ENCODE measurements at places on chromosomes 4 and X.

DNA sequence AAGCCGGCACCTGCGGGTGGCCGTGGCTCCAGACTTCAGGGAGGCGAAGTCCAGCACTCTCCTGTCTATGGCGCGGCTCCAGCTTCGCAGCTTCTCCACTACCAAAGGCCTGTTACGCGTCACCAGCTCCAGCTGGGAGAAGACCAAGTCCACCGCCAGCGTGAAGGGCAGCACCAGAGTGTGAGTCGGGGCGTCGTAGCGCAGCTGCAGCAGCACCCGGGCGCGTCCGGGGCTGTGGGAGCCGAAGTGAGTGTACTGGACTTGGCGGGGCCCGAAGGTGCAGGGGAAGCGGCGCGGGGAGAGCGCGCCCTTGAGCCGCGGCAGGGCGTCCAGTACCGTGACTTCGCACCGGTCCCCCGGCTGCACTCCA lies 444 bp downstream of the FREM3 start:
- no peaks in the 10 kb centered on the region for H3K4me1 ChIP-seq
- peak overlapping the region; percentile 45 for H3K4me3 ChIP-seq
- no peak for DNase-seq

DNA sequence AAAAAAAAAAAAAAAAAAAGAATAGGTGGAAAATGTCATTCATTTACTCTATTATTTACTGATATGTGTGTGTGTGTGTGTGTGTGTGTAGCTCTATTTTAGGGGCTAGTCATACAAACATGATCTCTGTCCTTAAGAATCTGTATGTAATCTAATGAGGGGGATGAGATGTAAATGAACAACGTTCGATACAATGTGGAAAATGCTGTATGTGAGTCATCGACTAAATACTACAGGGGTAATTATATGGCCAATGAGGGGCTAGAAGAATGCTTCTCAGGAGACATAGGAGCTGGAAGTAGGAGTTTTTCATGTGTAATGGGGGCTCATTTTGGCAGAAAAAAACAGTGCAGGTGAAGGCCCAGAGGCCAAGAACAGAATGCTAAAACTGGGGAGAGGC lies 41.9 kb downstream of the LEF1 start:
- H3K27me3 ChIP-seq, result peaks cover 30% of the 10 kb centered on the region
- H3K36me3 ChIP-seq, result peaks cover 7% of the 10 kb centered on the region
- no peak overlapping the region for H3K4me3 ChIP-seq
- H3K27ac ChIP-seq, result no peak overlapping the region
- H3K4me1 ChIP-seq, result no peaks in the 10 kb centered on the region

DNA sequence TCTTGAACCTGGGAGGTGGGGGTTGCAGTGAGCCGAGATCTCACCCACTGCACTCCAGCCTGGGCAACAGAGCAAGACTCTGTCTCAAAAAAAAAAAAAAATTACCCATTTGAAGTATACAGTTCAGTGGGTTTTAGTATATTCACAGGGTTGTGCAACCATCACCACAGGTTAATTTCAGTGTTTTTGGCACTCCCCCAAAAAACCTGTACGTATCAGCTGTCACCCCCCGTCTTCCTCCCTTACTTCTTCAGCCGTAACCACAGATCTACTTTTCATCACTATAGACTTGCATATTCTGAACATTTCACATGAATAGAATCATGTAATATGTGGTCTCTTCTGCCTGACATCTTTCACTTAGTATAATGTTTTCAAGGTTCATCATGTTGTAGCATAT lies 11.7 kb upstream of the PTTG2 start:
- peaks cover 25% of the 10 kb centered on the region for H3K4me1 ChIP-seq
- H3K27ac ChIP-seq, result no peak overlapping the region
- H3K4me3 ChIP-seq, result no peak overlapping the region

DNA sequence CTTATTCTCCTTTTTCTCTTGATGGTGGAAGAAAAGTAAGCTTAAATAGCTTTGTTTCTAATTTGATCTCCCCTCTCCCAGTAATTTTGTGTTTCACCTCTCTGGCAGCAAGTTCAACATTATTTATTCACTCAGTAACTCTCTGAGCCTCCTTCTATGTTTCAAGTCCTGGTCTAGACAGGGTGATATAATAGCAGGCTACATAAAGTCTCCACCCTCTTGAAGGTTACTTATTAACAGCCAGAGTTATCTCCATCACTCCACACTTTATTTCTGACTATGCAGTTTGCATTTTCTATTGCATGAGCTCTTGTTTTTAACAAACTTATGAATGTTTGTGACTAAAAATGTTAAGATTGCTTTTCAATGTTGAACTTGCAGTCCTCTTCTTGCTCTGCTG lies 17.8 kb upstream of the ANOS1 start:
- H3K36me3 ChIP-seq, result peaks cover 3% of the 10 kb centered on the region
- H3K27ac ChIP-seq, result no peak overlapping the region
- no peak overlapping the region for H3K4me3 ChIP-seq
- H3K4me1 ChIP-seq, result no peaks in the 10 kb centered on the region
- peaks cover 20% of the 10 kb centered on the region for H3K27me3 ChIP-seq
- DNase-seq, result no peak

GRCh38 chr4:122412547-122412946 lies 33.7 kb downstream of the ADAD1 start:
- no peaks in the 10 kb centered on the region for H3K4me1 ChIP-seq
- H3K4me3 ChIP-seq, result no peak overlapping the region
- no peaks in the 10 kb centered on the region for H3K27me3 ChIP-seq
- no peaks in the 10 kb centered on the region for H3K36me3 ChIP-seq

DNA sequence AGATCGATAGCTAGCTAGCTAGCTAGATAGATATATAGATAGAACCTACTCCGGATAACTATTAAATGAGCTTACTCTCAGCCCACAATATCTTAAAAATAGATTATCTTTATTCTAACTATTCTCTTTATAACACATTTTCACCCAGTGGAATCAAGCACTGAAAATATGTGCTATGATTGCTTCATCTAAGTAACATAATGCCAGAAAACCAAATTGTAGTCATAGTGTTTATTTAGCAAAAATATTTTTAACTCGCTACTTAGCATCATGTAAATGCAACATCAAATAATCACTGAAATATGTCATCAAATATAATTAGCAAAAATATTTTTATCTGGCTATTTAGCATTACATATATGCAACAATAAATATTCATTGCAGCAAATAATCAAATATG lies 1.5 kb downstream of the TMEM156 start:
- H3K4me1 ChIP-seq, result peaks cover 21% of the 10 kb centered on the region
- H3K4me3 ChIP-seq, result peak overlapping the region; percentile 74
- no peaks in the 10 kb centered on the region for H3K27me3 ChIP-seq

DNA sequence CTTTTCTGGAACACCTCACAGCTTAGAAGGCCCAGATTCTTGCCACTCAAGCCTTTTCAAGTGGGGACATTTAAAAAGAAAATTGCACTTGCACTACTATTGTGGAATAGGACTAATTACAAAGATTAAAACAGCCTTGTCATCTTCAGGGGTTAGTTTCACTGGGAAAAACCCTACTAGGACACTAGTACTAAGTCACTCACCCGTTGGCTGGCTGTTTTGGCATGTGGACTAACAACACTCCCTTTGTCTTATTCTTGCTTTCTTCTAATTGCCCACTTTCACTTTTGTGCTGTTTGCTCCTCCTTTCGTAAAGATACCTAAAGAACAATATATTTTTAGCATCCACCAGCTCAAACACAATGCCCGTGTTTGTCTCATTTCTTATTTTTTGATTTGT lies 200.9 kb upstream of the MID1 start:
- no peak for DNase-seq
- H3K4me1 ChIP-seq, result no peaks in the 10 kb centered on the region
- no peak overlapping the region for H3K27ac ChIP-seq
- H3K27me3 ChIP-seq, result no peaks in the 10 kb centered on the region
- H3K36me3 ChIP-seq, result no peaks in the 10 kb centered on the region

GRCh38 chr4:138609943-138610350 lies 367.8 kb upstream of the SLC7A11 start:
- no peak overlapping the region for H3K27ac ChIP-seq
- no peaks in the 10 kb centered on the region for H3K4me1 ChIP-seq
- no peak overlapping the region for H3K4me3 ChIP-seq

DNA sequence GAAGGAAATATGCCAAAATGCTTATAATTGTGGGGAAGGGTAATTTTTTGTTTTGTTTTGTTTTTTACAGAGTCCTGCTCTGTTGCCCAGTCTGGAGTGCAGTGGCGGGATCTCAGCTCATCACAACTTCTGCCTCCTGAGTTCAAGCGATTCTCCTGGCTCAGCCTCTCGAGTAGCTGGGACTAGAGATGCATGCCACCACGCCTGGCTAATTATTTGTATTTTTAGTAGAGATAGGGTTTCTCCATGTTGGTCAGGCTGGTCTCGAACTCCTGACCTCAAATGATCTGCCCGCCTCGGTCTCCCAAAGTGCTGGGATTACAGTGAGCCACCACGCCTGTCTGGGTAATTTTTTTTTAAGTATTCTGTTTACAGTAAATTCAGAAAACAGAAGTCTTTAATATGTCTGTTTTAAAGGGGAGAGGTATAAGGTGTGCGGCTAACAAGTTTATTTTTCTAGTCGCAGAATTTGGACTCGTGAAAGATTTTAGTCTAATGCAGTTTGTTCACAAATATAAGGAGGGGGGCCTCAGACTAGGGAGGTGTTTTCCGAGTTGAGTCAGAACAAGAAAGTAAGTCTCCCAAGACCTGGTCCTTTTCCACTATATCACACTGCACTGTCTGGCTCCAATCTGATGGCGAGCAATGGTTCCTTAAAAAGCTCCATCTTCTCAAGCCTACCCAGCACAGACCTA lies 1.5 kb downstream of the ACSL1 start:
- H3K27ac ChIP-seq, result peak overlapping the region; percentile 90
- no peak for DNase-seq
- peak overlapping the region; percentile 95 for H3K4me3 ChIP-seq
- H3K4me1 ChIP-seq, result peaks cover 51% of the 10 kb centered on the region
- no peaks in the 10 kb centered on the region for H3K27me3 ChIP-seq

- no peaks in the 10 kb centered on the region for H3K27me3 ChIP-seq
- peaks cover 2% of the 10 kb centered on the region for H3K36me3 ChIP-seq
- no peak for DNase-seq
- no peak overlapping the region for H3K4me3 ChIP-seq
Observed at GRCh38 chrX:136059350-136059749, 74.1 kb downstream of the SLC9A6 start.

GRCh38 chr4:129384974-129385373 lies 289.0 kb downstream of the C4orf33 start:
- peaks cover under 1% of the 10 kb centered on the region for H3K36me3 ChIP-seq
- no peak overlapping the region for H3K27ac ChIP-seq
- DNase-seq, result no peak
- no peak overlapping the region for H3K4me3 ChIP-seq

GRCh38 chr4:169142391-169142790 lies 128.4 kb downstream of the SH3RF1 start:
- no peaks in the 10 kb centered on the region for H3K4me1 ChIP-seq
- H3K36me3 ChIP-seq, result no peaks in the 10 kb centered on the region
- DNase-seq, result no peak
- H3K4me3 ChIP-seq, result no peak overlapping the region

DNA sequence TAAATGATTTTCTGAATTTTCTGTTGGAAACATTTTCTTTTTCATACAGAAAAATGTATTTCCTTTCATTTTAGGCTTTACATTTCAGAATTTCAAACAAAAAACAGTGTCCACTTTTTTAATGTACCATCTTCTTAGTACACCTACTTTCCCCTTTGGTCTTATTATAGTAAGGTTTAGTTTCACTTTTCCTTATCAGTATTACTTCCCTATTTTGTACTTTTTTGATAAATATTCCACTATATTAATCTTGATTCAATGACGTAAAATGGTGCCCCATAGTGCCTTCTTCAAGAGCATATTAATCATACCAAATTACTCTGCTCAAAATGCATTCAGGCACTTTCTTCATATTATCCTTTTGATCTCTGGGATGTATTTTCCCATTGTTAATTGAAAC lies 52.5 kb downstream of the BANK1 start:
- no peak overlapping the region for H3K27ac ChIP-seq
- DNase-seq, result no peak
- H3K4me3 ChIP-seq, result no peak overlapping the region
- no peaks in the 10 kb centered on the region for H3K36me3 ChIP-seq
- no peaks in the 10 kb centered on the region for H3K27me3 ChIP-seq
- no peaks in the 10 kb centered on the region for H3K4me1 ChIP-seq

DNA sequence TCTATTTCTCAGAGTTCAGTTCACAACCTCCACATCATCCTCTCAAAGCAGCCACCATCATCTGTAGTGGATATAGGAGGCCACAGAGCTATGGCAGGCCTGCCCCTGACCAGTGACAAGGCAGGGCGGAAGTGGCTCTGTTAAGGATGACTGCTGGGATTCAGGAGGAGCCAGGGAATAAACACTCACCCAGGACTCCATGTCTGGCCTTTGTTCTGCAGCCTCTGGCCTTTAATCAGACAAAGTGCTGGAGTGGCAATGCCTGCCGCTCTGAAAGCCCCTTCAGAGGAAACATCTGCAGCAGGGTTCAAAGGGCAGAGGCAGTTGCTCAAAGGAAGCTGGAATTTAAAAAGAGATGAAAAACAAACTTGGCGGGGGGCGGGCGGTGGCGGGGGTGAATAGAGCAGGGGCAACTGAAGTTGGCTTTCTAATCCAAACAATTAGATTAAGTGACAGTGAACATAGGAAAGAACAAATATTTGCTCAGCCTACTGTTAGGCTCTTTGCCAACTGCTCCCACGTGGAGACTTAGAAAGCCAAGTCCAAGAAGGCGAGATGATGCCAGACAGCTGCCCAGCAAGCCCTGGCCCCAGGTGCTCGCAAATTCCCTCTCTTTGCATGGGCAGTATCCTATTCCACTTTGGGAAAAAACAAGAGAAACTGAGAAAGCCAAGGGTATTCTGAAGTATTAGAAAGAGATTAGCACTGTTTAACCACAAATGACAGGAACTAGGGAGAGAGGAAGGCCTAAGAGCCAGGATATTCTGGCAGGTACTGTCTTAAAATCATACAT lies 5.5 kb downstream of the MPP1 start:
- H3K27me3 ChIP-seq, result no peaks in the 10 kb centered on the region
- H3K4me3 ChIP-seq, result no peak overlapping the region
- no peak overlapping the region for H3K27ac ChIP-seq
- DNase-seq, result no peak
- H3K36me3 ChIP-seq, result no peaks in the 10 kb centered on the region

DNA sequence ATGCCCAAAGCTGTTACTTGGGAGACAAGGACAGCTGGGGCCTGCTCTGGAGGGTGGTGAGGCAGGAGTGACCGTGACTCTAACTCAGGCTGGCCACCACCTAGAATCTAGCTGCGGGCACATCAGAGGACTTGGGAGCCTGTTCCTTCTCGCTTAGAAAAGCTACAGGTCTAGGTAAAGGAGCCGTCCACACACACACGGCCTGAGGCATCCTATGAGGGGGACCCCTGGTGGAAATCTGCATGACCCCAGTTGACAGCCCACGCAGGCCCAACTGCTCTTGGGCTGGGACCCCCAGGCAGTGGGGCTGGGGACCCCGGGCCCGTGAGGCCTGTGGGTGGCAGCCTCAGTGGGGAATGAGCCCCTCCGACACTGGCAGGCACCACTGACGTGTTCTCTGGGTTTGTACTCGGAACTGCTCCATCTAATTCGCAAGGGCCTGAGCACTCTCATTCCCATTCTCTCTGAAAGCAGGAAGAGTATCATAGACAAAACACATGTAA lies 75.6 kb downstream of the ACOX3 start:
- DNase-seq, result no peak
- no peaks in the 10 kb centered on the region for H3K4me1 ChIP-seq
- no peaks in the 10 kb centered on the region for H3K27me3 ChIP-seq
- no peak overlapping the region for H3K4me3 ChIP-seq
- H3K36me3 ChIP-seq, result peaks cover 8% of the 10 kb centered on the region

- H3K4me1 ChIP-seq, result no peaks in the 10 kb centered on the region
- no peak for DNase-seq
- H3K36me3 ChIP-seq, result no peaks in the 10 kb centered on the region
- H3K4me3 ChIP-seq, result no peak overlapping the region
- H3K27me3 ChIP-seq, result peaks cover 28% of the 10 kb centered on the region
Observed at GRCh38 chr4:153318696-153319320, 25.7 kb upstream of the MND1 start.

GRCh38 chr4:146059865-146060264 lies 115.7 kb upstream of the LSM6 start:
- peaks cover 36% of the 10 kb centered on the region for H3K27me3 ChIP-seq
- H3K4me1 ChIP-seq, result peaks cover 4% of the 10 kb centered on the region
- H3K4me3 ChIP-seq, result no peak overlapping the region
- no peak overlapping the region for H3K27ac ChIP-seq

All from central memory CD8-positive, alpha-beta T cell (primary cell).